ENCODE measurements at places on chromosomes 2 and 18. TPM values are rescaled to one million over a fixed set of nuclear protein-coding genes. Genes with fewer than 3 reads are reported as not detected.

- DNase-seq: no peak
These were observed 77.9 kb downstream of the TSN start for GRCh38 chr2:121833358-121833723.

- no peak for DNase-seq
These were observed 46.0 kb downstream of the NPAS2 start for GRCh38 chr2:100865816-100866460.

DNA sequence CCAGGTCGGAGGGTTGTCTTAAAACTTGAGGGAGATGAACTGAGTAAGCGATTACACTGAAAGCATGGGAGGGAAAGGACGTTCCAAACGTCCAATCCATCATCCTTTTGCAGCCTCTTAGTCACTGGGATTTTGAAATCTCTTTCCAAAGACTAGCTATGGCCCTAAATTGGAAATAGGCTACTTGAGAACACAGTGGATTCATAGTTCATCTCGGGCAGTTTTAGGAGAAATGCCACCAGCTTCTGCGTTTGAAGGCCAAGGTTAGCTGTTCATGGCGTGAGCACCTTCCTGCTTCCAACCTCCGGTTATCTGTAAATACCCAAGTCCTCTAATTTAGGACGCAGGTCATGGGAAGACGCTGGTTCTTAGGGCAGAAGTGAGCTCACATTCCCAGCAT lies 821 bp upstream of the EML6 start:
- no peak for DNase-seq

- no peak for DNase-seq
These were observed at the start of gene CAVIN2 for GRCh38 chr2:191846515-191847476. Gene CAVIN2, minus strand, starts transcription at chr2:191847088. Its CDS starts 163 bp downstream, at chr2:191846925.

- DNase-seq: no peak
These were observed 1181.6 kb upstream of the CELF4 start for GRCh38 chr18:38747153-38747552.

The TNS1 gene
- 11.0 TPM for total RNA-seq

- no peak for DNase-seq
These were observed 143.7 kb downstream of the TPO start for GRCh38 chr2:1556776-1557466.

- no peak for DNase-seq
These were observed 159.4 kb upstream of the GCFC2 start for GRCh38 chr2:75870133-75870532.

The ARHGEF33 gene
- not detected for total RNA-seq

- no peak for DNase-seq
These were observed 235.9 kb downstream of the DSEL start for GRCh38 chr18:67280486-67281242.

The KLHL30 gene
- total RNA-seq: not detected

GRCh38 chr18:55477499-55477859 lies 110.5 kb downstream of the TCF4 start:
- peak; percentile 48 for DNase-seq

DNA sequence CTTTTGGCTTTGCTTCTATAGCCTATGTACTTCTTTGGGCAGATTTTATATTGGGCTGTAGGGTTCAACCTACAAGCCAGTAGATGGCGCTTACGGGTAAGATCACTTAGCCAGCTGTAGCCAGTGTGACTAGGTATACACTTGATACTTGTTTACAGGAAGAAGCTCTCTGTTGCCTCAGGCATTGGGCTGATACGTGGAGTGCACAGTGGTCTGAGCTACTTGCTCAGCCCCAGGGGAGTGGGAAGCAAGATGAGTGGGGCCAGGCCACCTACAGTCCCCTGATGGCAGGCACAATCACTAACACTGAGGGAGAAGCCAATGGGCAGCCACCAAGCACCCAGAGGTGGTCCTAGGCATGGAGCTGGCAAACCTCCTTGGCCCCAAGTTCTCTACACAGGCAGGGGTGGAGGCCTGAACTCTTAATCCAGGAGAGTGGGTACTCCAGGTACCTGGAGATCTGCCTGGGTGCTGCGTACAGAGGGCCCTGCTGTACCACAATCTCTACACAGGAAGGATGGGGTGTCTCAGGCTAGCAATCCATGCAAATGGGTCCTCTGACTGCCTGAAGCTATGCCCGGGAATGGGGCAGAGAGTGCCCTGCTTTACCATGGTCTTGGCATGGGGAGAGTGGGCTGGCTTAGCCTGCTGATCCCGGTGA lies 122.2 kb downstream of the NCOA1 start:
- DNase-seq: peak; percentile 62

GRCh38 chr2:232655392-232655791 lies 22.0 kb downstream of the EFHD1 start:
- no peak for DNase-seq

The ANKRD44 gene
- total RNA-seq: 223 TPM

- DNase-seq: no peak
These were observed 43.1 kb downstream of the MYCN start for GRCh38 chr2:15983496-15983895.

The BCL2 gene
- total RNA-seq: 113 TPM

DNA sequence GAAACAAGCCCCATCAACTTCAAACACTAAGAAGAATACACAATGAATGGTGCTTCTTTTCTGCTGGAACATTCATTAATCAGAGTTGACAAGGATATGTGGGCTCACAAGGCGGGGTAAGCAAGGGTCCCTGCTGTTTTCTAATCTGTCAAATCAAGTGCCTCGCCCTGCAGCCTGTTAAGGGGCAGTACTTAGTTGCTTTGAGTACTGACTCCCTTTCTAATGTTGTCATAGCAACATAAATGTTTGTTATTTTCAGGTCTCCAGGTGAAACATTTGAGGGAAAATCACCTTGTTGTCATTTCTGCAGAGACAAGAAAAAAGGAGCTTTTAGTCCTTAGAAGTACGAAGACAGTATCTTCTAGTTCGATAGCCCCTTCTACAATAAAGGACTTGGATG lies 284.7 kb upstream of the PKDCC start:
- no peak for DNase-seq

The AP1S3 gene
- 7.5 TPM for total RNA-seq

DNA sequence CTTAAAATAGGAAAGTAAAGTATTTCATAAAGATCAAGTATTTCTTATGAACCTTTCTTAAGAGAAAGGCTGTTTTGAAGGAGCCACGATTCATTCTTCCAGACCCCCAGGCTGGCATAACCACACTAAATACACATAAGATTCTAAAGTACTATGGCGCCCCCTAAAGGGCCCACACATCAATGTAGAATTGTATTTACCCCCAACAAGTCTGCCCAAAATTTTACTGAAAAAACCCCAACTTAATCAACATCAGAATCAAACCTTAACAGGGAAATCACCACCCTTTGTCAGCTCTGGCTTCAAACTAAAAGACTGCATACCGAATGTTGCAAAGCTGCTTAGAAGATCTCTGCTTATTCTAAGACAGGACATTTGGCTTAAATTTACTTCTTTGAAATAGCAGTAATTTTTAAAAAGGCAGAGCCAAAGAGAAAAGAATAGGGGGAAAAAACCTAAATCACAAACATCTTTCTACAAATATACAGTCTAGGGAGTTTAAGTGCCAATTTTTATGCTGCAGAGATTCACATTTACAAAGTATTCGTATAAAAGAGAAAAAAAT lies 20.4 kb upstream of the BCL2 start:
- peak; percentile 58 for DNase-seq
